ENCODE measurements at places on chromosomes 1 and 21.

DNA sequence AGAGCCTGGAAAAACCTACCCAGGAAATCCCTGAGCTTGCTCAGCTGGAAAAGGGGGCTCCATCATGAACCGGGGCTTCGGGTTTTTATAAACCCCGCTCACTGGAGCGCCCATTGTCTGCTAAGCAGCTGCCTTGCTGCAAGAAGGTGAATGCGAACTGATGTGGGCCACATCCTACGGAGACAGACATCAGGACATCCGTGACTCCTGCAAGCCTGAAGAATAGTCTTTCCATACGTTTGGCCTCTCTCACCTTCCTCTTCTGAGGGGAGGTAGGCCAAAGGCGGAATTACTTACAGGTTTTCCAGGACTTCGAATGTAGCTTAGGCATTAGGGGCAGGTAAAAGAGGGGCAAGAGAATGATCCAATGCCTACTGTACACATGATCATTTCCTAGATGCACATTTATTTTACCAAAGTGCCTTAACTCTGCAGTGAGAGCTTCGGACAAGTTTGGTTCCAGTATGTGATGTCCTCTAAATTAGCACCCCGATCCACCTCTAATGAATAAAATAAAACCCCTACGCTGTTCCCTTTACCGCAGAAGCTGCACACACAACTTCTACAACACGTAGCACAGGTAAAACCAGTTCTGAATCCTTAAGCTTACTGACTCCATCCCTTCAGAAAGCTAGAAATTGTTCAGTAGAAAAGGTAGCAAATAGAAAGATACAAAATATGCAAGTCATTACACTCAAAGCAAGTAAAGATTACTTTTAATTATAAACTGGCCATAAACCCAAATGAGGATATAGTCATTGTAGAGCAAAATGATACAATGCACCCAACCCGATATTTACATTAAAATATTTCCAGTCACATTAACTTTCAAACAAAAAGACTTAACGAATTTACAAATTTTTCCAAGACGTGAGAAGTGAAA is 866 bp upstream of the SORT1 start:
- DNase-seq: no peak

DNA sequence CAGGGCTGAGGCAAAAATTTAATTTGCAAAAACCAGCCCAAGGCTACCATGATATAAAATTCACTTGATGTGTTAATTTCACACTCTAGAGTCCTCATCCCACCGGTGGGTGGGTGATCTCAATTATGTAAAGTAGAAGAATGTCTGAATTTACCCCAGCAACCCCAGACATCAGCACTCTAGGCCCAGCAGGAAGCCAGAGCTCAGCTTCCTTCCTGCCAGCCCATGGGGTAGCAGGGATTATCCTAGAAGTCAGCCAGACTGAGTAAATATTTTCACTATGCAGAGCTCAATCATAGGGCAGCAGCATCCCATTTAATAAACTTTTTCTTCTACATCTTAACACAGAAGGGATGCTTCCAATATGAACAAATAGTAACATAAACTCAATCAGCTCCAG is 71.0 kb downstream of the SIPA1L2 start:
- no peak for DNase-seq

DNA sequence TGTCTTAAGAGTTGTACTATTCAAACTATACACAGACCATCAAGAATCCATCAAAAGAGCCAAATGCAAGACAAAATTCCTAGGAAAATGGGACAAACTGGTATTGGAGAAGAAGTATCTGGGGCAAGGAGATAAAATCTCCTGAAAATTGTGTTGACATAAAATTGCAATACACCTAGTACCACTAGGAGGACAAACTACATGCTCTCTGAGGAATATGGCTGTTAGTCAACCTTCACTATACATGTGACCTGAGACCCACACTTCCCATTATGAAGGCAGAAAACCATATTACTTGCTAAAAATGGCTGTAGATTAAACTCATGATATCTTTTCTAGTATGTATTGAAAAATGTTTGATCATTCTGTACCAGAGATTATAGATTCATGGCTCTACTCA is 30.0 kb downstream of the IRF2BP2 start:
- DNase-seq: no peak

DNA sequence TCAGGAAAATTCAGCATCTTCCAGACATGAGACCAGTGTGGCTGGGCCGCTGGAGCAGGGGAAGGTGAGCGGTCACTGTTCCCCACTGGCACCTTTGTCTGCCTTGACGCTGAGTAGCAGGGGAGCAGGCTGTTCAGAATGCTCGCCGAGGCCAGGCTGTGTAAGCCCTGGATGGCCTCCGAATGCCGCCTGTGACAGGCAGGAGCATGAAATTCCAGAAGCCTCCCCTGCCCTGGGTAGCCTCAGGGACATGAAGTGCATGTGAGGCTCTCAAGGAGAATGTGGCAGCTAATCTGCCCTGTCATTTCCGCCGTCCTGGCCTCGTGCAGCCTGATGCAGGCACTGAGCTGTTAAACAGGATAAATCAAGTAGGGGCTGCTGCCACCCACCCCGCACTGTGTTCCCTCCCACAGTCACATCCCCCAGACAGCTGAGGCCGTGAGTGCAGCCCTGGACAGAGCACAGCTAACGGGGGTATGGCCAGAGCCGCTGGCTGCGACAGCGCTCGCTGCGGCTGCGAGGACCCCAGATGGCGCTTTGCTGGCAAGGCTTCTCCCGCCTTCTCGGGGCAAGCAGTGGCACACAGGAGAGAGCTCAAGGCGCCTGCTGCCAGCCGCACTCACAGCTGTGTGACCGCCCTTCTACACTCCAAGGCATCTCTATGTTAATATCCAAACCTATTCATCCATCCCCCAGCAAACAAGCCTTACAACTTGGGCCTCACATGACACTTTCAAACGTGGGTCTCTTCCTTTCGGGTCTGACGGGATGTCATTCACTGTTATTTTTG is 105.0 kb upstream of the COL6A1 start:
- DNase-seq: no peak

Data from stimulated activated CD4-positive, alpha-beta T cell treated with anti-CD3 and anti-CD28 coated beads, TNF-alpha, amount 100 ng/mL, for 4 hours (primary cell).